ENCODE measurements at places on chromosomes 1 and 21. TPM values are rescaled to one million over a fixed set of nuclear protein-coding genes. Genes with fewer than 3 reads are reported as not detected.

Gene PKLR
- not detected for total RNA-seq

Gene PODN
- total RNA-seq: not detected

Gene S100A8
- not detected for total RNA-seq

Gene ERG
- total RNA-seq: not detected

Gene KRTAP20-3
- not detected for total RNA-seq

Gene IGSF9
- total RNA-seq: 0.22 TPM
